ENCODE measurements at places on chromosomes 12 and 14.
A peak's percentile ranks its signal among the peaks of the same experiment; 100 is the strongest.

GRCh38 chr14:23375527-23376251, 1.2 kb upstream of the CMTM5 start:
- DNase-seq: no peak

- no peak for DNase-seq
Measured at GRCh38 chr12:122399592-122400373, 22.7 kb downstream of the CLIP1 start.

DNA sequence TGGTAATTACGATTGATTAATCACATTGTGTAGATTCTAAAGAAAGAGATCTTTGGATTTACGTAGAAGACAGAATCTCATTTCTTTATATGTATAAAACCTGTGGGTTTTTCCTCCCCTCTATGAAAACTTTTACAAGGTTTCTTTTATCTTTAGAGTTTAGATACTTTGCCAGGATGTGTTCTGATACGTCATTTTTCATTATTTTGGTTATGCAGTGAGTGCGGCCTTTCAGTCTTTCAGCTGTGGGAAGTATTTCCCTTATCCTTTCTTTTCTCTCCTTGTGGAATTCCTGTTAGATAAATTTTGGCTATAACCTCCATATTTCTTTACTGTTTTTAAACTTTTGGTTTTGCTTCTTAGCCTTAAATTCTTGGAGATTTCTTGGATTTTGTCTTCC, 92.7 kb downstream of the TTLL5 start:
- DNase-seq: no peak

DNA sequence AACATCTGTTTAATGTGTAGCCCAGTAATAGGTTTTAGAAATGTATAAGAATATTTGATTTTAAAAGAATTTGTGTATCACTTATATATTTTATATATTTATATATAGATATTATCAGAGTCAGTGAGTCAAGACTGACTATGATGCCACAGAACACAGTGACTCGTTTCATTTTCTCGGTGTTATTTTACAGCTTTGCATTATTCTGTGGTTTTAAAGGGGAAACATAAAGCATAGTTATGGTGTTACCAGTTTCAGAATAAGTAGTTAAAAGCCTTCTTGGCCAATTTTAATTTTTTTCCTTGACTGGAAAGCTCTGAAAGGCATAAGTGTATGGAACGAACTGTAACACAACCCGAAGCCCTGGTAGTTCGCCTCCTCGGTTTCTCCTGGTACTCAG, 91.0 kb downstream of the GRIP1 start:
- DNase-seq: no peak

DNA sequence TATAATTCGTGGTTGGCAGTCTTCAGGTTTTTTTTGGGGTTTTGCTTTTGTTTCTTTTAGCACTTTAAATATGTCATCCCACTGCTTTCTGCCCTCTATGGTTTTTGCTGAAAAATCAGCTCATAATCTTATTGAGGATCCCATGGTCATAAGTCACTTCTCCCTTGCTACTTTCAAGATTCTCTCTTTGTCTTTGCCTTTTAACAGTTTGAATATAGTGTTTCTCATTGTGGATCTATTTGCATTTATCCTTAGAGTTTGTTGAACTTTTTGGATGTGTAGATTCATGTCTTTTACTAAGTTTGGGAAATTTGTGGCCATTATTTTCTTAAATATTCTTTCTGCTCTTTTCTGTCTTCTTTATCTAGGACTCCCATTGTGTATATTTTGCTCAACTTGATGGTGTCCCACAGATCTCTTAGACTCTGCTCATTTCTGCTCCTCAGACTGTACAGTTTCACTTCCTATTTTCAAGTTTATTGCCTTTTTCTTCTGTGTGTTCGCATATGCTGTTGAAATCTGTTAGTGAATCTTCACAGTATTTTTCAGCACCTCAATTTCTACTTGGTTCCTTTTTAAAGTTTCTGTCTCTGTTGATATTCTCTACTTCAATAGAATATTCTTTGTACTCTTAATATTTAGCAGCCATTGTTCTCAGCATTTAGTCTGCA, 70.8 kb downstream of the WNK1 start:
- no peak for DNase-seq

DNA sequence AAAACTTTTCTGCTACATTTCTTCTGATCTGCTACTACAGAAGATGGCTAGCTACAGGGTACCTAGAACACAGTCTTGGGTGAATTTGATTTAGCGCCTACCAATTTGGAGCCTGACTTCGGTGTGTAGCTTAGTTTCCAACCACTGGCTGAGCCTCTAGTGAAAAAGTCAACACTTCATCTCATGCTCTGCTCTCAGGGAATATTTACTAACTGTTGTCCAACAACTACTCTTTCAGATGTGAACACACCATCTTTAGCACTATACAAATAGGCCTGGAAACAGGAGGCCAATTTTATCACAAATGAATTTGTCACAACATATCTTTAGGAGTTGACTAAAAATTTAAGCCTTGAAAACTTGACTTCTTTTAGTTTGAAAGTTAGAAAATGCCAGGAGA, 167.9 kb downstream of the NELL2 start:
- DNase-seq: no peak

DNA sequence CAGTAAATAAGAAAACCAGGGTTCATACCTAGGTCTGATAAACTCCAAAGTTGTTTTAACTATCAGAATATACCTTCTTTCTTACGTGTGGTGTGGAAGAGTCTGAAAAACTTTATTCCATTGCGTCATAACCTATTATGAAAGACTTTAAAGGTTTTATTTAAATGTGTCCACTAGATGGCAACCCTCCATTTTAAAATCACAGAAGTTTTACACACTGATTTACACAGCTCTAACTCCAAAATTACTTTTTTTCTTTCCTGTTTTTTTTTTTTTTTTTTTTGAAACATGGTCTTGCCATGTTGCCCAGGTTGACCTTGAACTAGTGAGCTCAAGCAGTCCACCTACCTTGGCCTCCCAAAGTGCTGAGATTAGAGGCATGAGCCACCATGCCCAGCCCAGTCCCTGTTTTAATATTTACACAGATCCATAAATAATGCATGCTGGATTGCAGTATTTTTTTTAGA, 17.3 kb upstream of the TMPRSS12 start:
- no peak for DNase-seq

DNA sequence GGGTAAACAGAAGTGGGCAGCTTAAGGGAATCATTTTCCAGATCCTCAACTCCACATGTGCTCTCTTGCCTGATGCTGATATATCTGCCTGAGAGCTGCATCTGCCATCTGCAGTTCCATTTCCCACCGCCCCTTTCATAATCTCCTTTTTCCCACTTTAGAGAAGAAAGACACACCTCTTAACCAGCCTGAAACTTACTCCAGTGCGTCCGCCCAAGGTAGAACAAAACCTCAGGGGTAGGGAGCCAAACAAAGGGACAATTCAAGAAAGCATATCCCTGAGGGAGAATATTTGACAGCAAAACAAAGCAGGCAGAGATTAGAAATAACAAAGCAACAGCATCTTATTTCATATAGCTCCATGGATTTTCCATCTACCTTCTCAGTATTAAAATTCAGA, 4.3 kb downstream of the MDM1 start:
- DNase-seq: no peak

- DNase-seq: no peak
Measured at GRCh38 chr12:106583242-106584103, 669 bp downstream of the RFX4 start.

GRCh38 chr14:90308561-90308960, 23.2 kb downstream of the NRDE2 start:
- DNase-seq: no peak

GRCh38 chr14:91177073-91178034, 63.5 kb downstream of the DGLUCY start:
- DNase-seq: peak; percentile 38

- DNase-seq: no peak
Measured at GRCh38 chr14:69673578-69674305, 62.3 kb downstream of the SUSD6 start.

- no peak for DNase-seq
Measured at GRCh38 chr12:19431407-19432308, 7.6 kb upstream of the AEBP2 start.

DNA sequence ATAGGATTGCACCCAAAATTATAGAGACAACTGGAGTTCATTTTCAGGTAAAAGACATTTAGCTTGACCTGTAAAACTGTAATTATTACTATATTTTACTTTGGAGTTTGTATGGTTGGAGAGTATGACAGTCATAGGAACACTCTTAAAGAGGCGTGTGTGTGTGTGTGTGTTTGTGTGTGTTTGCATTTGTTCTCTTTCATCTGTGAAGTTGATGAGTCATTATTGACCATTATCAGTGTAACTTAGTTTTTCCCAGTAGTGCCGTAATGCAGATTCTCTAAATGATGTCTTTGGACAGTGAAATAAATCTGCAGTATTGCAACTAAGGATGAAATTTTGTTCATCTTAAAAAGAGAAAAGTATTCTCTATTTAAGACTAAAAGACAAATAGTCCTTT, 13.0 kb downstream of the WASHC4 start:
- no peak for DNase-seq

DNA sequence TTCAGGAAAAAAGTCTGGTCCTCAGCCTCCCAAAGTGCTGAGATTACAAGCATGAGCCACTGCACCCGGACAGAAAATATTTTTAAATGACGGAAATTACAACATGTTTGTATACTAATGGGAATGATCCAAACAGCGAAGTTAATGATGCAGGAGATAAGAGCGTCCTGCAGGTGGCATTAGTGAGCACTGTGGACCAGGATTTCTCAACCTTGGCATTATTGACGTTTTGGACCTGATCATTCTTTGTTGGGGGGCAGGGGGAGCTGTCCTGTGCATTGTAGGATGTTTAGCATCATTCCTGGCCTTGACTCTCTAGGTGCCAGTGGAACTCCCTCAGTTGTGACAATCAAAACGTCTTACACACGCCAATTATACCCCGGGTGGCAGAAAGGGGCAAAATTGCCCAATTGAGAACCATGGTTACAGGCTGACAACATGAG, 34.1 kb downstream of the SCFD1 start:
- no peak for DNase-seq

GRCh38 chr14:50862036-50862570, 9.8 kb upstream of the ABHD12B start:
- DNase-seq: no peak

GRCh38 chr12:132611620-132612019, 1.2 kb upstream of the LRCOL1 start:
- no peak for DNase-seq

DNA sequence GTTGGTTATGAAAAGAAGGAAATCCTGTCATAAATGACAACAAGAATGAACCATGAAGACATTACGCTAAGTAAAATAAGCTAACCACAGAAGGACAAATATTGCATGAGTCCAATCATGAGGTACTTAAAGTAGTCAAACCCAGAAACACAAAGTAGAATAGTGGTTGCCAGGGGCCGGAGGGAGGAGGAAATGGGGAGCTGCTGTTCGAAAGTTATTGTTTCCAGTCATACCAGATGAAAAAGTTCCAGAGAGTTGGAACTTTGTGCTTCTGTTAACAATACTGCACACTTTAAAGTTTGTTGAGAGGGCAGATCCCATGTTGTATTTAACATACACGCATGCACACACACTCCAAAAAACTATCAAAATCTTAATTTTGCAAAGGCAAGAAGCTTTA, 69.3 kb downstream of the COCH start:
- DNase-seq: no peak

- DNase-seq: peak; percentile 52
Measured at GRCh38 chr14:93970585-93970964, 5.8 kb downstream of the ASB2 start.

GRCh38 chr12:121568971-121569751, 11.7 kb downstream of the KDM2B start:
- DNase-seq: no peak

- DNase-seq: peak; percentile 71
Measured at GRCh38 chr14:102314242-102315011, 5.1 kb upstream of the ZNF839 start.

- DNase-seq: no peak
Measured at GRCh38 chr14:38297681-38298080, 41.8 kb upstream of the CLEC14A start.

DNA sequence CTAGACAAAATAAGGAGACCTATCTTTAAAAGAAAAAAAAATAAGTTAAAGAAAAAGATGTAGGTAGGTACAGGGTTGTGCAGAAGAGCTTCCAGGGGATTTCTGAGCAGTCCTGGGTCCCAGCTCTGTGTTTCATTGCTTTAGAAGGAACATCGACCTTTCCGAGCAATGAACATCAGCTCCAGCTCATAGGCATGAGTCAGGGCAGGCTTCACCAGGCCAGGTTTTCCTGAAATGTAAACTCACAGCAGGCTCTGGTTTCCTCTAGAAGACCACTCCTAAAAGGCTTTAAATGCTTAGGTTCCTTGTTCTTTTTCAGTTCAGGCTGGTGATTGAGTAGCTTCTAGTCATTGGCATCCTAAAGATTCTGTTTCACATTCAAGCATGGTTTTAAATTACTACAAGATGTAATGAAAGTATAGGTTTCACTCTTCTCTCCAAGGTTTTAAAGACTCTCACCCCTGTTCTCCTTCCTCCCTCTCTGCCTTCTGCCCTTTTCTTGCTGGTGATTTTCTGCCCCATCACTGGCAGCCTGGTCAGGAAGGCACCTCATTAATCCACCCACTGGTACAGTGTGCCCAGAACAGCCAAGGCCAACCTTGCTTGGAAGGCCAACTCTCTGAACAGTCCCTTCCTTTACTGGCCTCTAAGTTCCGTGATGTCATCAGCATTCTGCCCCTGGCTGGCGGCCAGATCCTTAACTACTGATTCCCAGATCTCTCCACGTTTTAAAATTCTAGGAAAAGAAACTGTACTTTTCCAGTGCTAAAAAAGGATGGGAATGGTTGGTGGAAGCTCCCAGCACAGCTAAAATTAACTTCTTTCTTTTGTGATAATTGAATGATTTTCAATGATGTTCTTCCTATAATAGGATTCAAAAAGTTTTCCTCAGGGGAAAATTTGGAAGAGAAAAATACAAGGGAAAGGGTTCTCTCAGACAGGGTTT, 109.4 kb upstream of the HIF1A start:
- no peak for DNase-seq

GRCh38 chr12:90017316-90017715, 308.7 kb upstream of the ATP2B1 start:
- DNase-seq: no peak

DNA sequence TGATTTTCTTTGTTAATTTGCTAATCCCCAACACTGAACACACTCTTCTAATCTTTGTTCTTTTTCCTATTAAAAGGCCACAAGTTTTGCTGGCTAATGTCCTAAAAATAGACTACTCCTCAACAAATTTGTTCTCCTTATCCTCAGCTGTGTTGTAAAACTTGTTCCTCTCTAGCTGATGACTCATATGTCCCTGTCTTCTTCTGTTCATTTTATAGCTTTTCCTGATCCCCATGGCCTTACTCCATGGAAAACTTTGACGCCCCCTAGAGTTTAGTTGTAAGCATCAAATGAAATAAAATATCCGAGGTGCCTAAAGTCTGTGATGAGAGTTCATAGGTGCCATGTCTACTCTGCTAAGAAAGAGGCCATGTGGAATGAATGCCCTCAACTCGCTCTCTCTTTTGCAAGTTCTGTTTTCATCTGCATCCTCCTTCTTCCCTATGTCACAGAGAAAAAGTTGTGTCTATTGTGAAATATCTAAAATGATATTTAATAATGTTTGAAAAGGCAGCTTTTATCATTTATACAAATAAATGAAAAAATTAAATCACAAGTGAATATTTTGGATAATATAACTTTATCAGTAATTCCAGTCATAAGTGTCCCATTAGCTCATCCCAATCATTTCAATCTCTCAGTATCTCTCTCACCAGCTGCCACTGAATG, 237.9 kb downstream of the IPO8 start:
- no peak for DNase-seq

GRCh38 chr14:101109981-101110728, 206.6 kb upstream of the RTL1 start:
- DNase-seq: no peak

Data from activated T-helper 1 cell treated with anti-CD3 and anti-CD28 coated beads, Interleukin-2, amount 50 U/mL, for 16 hours (primary cell).